Left colon (tissue), 2 donors: ENCODE measurements at places on chromosomes 16 and 17. TPM values are rescaled to one million over a fixed set of nuclear protein-coding genes. Genes with fewer than 3 reads are reported as not detected.

ZACN gene
- not detected for total RNA-seq

MYH11 gene
- total RNA-seq: 579 TPM

TOP3A gene
- total RNA-seq: 23.3 TPM

SULT1A4 gene
- 21.9 TPM for total RNA-seq

LPO gene
- total RNA-seq: not detected

NFATC3 gene
- 24.6 TPM for total RNA-seq

FSCN2 gene
- total RNA-seq: 2.3 TPM

UBE2Z gene
- total RNA-seq: 65.8 TPM

C16orf74 gene
- total RNA-seq: 1.6 TPM

KRTAP9-4 gene
- not detected for total RNA-seq

CDH16 gene
- 0.75 TPM for total RNA-seq

HOXB8 gene
- total RNA-seq: 6.3 TPM

FBXL16 gene
- 3.1 TPM for total RNA-seq

YBX2 gene
- total RNA-seq: 23.6 TPM

TELO2 gene
- 26.6 TPM for total RNA-seq

CIAO3 gene
- 36.0 TPM for total RNA-seq

LLGL2 gene
- 447 TPM for total RNA-seq

TBX21 gene
- 0.56 TPM for total RNA-seq

HSDL1 gene
- total RNA-seq: 13.2 TPM

ABCA5 gene
- total RNA-seq: 64.7 TPM

MPV17L gene
- total RNA-seq: 7.5 TPM

SOST gene
- not detected for total RNA-seq

OTOP2 gene
- total RNA-seq: 52.3 TPM

KRT12 gene
- 1.2 TPM for total RNA-seq

NEUROD2 gene
- 0.12 TPM for total RNA-seq

SLFN12 gene
- total RNA-seq: 2.8 TPM

CCDC200 gene
- total RNA-seq: not detected

TMEM238L gene
- 95.0 TPM for total RNA-seq

HS3ST3B1 gene
- total RNA-seq: 1.7 TPM

MYH4 gene
- total RNA-seq: not detected

C17orf100 gene
- 2.0 TPM for total RNA-seq

CFAP97D1 gene
- total RNA-seq: not detected

ST6GALNAC2 gene
- total RNA-seq: 4.5 TPM

CCDC40 gene
- 2.0 TPM for total RNA-seq

DHRS7C gene
- 0.31 TPM for total RNA-seq

CCL8 gene
- 4.2 TPM for total RNA-seq

RPRML gene
- not detected for total RNA-seq

PRSS36 gene
- total RNA-seq: 8.1 TPM

TPSG1 gene
- 60.7 TPM for total RNA-seq

STAT5A gene
- total RNA-seq: 19.8 TPM

PYY gene
- 79.7 TPM for total RNA-seq

SAMD14 gene
- total RNA-seq: 0.92 TPM

PRMT7 gene
- 26.3 TPM for total RNA-seq

NLGN2 gene
- total RNA-seq: 6.6 TPM

SHCBP1 gene
- total RNA-seq: 3.1 TPM

PRR29 gene
- 0.22 TPM for total RNA-seq

LITAFD gene
- total RNA-seq: not detected

JUP gene
- 343 TPM for total RNA-seq

RNF222 gene
- total RNA-seq: not detected

TBC1D3E gene
- not detected for total RNA-seq
